Stimulated activated CD8-positive, alpha-beta memory T cell treated with anti-CD3 and anti-CD28 coated beads, Interleukin-12 subunit alpha, Interleukin-12 subunit beta, amount 100 ng/mL, for 4 hours (primary cell): ENCODE measurements at places on chromosomes 4 and X.

GRCh38 chr4:14771094-14771493 lies 231.2 kb upstream of the CPEB2 start:
- no peak for DNase-seq

DNA sequence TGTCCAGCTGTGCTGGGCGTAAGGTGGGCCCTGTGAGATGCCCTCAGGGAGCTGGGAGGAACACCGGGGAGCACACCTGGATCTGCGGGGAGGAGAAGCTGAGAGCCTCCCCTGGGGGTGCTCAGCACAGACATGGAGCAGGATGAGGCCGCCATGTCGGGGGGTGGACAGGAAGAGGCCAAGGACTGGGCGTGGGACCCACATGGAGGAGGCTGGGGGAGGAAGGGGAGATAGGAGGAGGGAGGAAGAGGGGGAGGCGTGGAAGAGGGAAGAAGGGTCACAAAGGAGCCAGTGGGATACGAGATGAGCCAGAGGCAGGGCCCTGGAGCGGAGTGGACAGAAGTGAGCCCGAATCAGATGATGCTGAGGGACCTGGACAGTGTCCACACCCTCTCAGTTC lies 66.3 kb downstream of the ZFYVE28 start:
- DNase-seq: no peak

DNA sequence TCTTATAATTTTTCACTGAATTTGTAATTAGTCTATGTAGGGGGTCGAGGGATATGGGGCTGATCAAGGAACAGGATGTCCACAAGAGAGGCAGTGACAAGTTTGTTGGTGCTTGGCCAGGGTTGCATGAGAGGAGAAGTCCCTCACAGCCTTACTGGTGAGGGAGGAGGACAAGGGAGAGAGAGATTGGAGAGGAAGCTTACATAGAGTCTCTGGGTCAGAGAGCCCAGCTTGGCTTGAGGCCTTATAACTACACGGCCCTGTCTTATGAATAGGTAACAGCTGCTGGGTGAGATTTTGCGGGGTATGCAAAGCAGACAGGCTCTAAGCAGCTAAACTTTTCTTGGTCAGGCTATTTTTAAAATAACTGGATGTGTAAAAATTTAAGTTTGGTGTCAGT lies 37.9 kb upstream of the OTUD4 start:
- DNase-seq: no peak

GRCh38 chrX:20270562-20270890 lies 3.8 kb upstream of the RPS6KA3 start:
- no peak for DNase-seq

- no peak for DNase-seq
These were observed 93.9 kb downstream of the LDB2 start for GRCh38 chr4:16804581-16804980.
